ENCODE measurements at places on chromosomes 6 and 20.

DNA sequence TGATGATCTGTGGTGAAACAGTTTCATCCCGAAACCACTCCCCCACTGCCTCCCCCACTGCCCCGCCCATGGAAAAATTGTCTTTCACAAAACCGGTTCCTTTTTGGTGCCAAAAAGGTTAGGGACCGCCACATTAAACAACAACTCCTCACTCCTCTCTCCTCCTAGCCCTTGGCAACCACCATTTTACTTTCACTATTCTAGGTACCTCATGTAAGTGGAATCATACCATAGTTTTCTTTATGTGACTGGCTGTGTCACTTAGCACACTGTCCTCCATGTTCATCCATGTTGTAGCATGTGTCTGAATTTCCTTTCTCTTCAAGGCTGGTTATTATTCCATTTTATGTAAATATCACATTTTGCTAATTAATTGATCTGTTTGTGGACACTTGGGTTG, 99.3 kb downstream of the UTRN start:
- no peaks in the 10 kb centered on the region for H3K36me3 ChIP-seq
- H3K27ac ChIP-seq: no peak overlapping the region
- no peaks in the 10 kb centered on the region for H3K4me1 ChIP-seq
- no peak overlapping the region for H3K4me3 ChIP-seq
- H3K27me3 ChIP-seq: no peaks in the 10 kb centered on the region

- no peaks in the 10 kb centered on the region for H3K36me3 ChIP-seq
- no peak overlapping the region for H3K4me3 ChIP-seq
- no peak for DNase-seq
Measured at GRCh38 chr20:59814840-59815340, 118.5 kb downstream of the SYCP2 start.

GRCh38 chr6:72828904-72829303, 207.0 kb downstream of the KCNQ5 start:
- no peaks in the 10 kb centered on the region for H3K27me3 ChIP-seq
- no peaks in the 10 kb centered on the region for H3K36me3 ChIP-seq
- no peak overlapping the region for H3K27ac ChIP-seq
- no peaks in the 10 kb centered on the region for H3K4me1 ChIP-seq

DNA sequence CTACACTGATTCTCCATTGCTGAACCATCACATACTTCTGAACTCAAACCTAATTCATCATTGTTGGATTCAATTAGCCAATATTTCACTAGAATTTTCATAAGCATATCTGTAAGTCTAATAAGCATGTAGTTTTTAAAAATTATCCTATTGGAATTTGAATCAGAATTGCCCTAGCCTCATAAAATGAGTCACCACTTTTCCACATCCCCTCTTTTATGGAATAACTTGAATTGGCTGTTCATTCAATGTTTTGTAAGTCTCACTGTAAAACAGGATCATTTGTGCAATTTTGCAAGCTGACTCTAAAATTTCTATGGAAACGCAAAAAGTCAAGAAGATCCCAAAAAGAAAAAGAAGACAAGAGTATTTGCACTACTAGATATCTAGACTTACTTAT, 141.0 kb downstream of the HACE1 start:
- no peaks in the 10 kb centered on the region for H3K4me1 ChIP-seq
- no peak overlapping the region for H3K27ac ChIP-seq
- DNase-seq: no peak
- H3K36me3 ChIP-seq: no peaks in the 10 kb centered on the region
- no peaks in the 10 kb centered on the region for H3K27me3 ChIP-seq

GRCh38 chr20:51906679-51907078, 104.4 kb upstream of the SALL4 start:
- no peaks in the 10 kb centered on the region for H3K36me3 ChIP-seq
- H3K27ac ChIP-seq: no peak overlapping the region
- H3K4me1 ChIP-seq: peaks cover 3% of the 10 kb centered on the region
- DNase-seq: no peak
- H3K4me3 ChIP-seq: no peak overlapping the region
- H3K27me3 ChIP-seq: no peaks in the 10 kb centered on the region

GRCh38 chr6:166497087-166497899, 89.2 kb downstream of the RAMACL start:
- no peak for DNase-seq
- H3K27me3 ChIP-seq: no peaks in the 10 kb centered on the region
- H3K36me3 ChIP-seq: peaks cover 48% of the 10 kb centered on the region
- H3K27ac ChIP-seq: no peak overlapping the region
- H3K4me3 ChIP-seq: no peak overlapping the region
- peaks cover 3% of the 10 kb centered on the region for H3K4me1 ChIP-seq

- no peak overlapping the region for H3K4me3 ChIP-seq
- no peak overlapping the region for H3K27ac ChIP-seq
- DNase-seq: peak; percentile 58
- peaks cover 6% of the 10 kb centered on the region for H3K4me1 ChIP-seq
- H3K36me3 ChIP-seq: no peaks in the 10 kb centered on the region
- peaks cover 4% of the 10 kb centered on the region for H3K27me3 ChIP-seq
Measured at GRCh38 chr6:133835901-133836300, 53.0 kb upstream of the TCF21 start.

DNA sequence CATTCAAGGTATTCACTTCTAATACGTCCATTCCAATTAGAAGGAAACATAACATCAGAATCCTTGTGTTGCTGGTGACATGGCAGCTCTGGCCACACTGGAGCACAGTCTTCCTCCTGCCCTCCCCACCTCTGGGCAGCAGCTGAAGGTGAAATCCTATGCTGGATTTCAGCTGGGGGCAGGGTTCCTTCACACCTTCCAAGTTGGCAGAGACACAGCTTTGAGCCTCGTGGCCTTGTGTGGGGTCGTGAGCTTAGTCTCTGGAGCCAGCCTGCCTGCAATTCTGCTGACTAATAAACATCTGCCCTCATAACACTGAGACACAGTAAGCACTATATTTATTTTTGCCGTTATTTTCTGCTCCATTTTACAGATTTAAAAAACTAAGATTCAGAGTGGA, 218.9 kb upstream of the RIN2 start:
- peak; percentile 58 for DNase-seq
- H3K27me3 ChIP-seq: no peaks in the 10 kb centered on the region
- H3K36me3 ChIP-seq: no peaks in the 10 kb centered on the region
- H3K4me3 ChIP-seq: no peak overlapping the region

DNA sequence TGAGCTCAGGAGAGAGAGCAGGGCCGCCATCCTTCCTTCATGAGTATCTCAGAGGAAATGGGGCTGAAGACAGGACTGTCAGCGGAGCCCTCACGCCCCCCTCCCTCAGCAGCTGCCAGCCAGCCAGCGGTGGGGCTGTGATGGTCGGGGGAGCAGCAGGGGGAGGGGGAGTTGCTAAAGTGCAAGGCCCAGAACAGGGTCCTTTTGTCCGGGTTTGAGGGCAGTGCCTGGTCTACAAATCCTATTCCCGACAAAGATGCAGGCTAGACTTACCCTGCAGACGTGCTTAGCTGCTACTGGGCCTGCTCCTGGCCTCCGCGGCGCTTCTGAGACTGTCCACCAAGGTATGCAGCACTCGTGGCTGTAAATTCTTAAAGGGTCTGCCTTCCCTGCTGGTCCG, 593.4 kb upstream of the CDH4 start:
- H3K4me3 ChIP-seq: no peak overlapping the region
- no peaks in the 10 kb centered on the region for H3K36me3 ChIP-seq
- no peak for DNase-seq
- peaks cover 12% of the 10 kb centered on the region for H3K4me1 ChIP-seq
- no peaks in the 10 kb centered on the region for H3K27me3 ChIP-seq

- H3K4me1 ChIP-seq: no peaks in the 10 kb centered on the region
- no peaks in the 10 kb centered on the region for H3K36me3 ChIP-seq
- no peak overlapping the region for H3K27ac ChIP-seq
- H3K4me3 ChIP-seq: no peak overlapping the region
- peaks cover 23% of the 10 kb centered on the region for H3K27me3 ChIP-seq
- no peak for DNase-seq
Measured at GRCh38 chr20:881051-881782, 34.9 kb downstream of the ANGPT4 start.

DNA sequence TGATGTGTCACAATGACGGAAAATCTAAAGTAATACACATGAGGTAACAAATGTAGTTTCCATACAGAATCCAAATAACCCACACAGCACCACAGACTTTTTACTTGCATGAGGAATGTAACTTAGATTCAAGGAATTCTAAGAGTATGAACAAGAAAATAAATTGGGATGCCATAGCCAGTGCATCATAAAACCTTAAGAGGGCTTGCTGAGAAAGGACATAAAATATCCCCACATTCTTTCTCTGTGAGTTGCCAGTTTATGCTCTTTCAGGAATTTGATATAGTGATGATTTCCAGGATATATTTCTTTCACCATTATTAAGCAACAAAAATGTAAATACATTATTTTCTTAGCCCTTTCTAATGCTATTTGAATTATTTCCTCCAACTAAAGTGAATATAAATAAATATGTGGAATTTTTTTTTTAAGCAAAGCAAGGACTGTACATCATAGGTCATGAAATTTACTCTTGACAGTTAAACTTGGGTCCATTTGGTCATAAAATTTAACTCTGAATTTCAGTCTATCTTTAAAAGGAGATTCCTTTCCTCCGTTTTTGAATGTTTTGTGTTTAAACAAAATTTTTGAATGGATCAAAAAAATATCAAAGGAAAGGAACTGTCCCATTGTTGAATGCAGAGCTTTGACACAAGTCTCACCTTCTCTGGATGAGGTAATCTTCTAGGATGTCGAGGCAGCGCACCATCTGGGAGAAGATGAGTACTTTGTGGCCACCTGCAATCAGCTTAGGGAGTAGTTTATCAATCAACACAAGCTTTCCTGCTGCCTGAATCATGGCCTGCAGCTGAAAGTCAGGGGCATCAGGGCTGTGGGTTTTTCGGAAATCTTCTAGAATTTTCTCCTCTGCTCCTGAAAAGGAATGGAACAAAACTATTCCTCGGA, 116.3 kb upstream of the EMILIN3 start:
- H3K27me3 ChIP-seq: no peaks in the 10 kb centered on the region
- no peak for DNase-seq
- no peak overlapping the region for H3K27ac ChIP-seq
- H3K4me3 ChIP-seq: no peak overlapping the region
- peaks cover 3% of the 10 kb centered on the region for H3K4me1 ChIP-seq

DNA sequence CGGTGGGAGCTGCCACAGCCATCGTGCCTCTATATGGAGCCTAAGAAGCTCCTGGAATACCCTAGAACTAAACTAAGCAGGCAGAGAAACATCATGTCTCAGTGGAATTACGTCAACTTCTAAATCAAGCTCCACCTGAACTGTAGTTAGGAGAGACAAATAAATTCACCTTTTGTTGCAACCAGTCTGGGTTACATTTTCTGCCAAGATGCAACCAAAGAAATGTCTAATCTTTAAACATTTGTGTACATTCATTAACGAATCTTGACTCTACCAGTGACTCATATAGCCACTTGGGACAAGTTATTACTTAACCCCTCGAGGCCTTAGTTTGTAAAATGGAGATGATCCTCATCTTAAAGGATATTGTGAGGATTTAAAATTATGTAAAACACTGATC, 8.9 kb downstream of the PTPRK start:
- H3K36me3 ChIP-seq: no peaks in the 10 kb centered on the region
- H3K4me1 ChIP-seq: peaks cover 3% of the 10 kb centered on the region
- DNase-seq: no peak
- no peaks in the 10 kb centered on the region for H3K27me3 ChIP-seq

- DNase-seq: peak; percentile 86
- peak within 1 kb of the TSS; percentile 0 for H3K27ac ChIP-seq
- H3K4me3 ChIP-seq: peak within 1 kb of the TSS; percentile 79
- H3K27me3 ChIP-seq: peaks cover 10% of the 10 kb centered on the region
- peaks cover 2% of the 10 kb centered on the region for H3K36me3 ChIP-seq
Measured at GRCh38 chr20:46512943-46513844, at the start of gene ZNF334. TSS of gene ZNF334 (minus strand) at chr20:46513559. CDS start at chr20:46512102, 1,457 bp downstream.

GRCh38 chr20:54794110-54794509, 318.7 kb downstream of the DOK5 start:
- no peak overlapping the region for H3K4me3 ChIP-seq
- no peaks in the 10 kb centered on the region for H3K36me3 ChIP-seq
- no peaks in the 10 kb centered on the region for H3K4me1 ChIP-seq
- no peak for DNase-seq
- H3K27me3 ChIP-seq: no peaks in the 10 kb centered on the region
- H3K27ac ChIP-seq: no peak overlapping the region

- peak overlapping the region; percentile 67 for H3K27ac ChIP-seq
- H3K27me3 ChIP-seq: no peaks in the 10 kb centered on the region
- H3K36me3 ChIP-seq: peaks cover 23% of the 10 kb centered on the region
- no peak overlapping the region for H3K4me3 ChIP-seq
- peaks cover 20% of the 10 kb centered on the region for H3K4me1 ChIP-seq
- DNase-seq: peak; percentile 66
Measured at GRCh38 chr20:47309806-47310426, 46.6 kb downstream of the ZMYND8 start.

DNA sequence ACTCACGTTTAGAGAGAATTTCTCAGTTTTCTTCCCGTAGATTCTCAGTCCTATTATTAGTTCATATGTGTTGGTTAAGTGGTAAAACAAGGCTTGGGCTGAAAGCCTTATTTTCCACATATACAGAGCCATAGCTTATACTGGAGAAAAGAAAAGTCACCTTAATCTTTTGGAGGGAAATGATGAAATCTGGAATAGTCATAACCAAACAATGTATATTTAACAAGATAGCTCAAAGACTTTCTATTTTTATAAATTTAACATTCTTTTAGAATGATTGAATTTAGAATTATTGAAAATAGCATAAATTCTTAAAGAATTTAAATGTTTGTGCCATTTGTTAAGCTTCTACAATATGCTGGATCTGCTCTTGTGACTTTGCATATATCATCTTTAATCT, 85.8 kb downstream of the CDKAL1 start:
- H3K4me1 ChIP-seq: no peaks in the 10 kb centered on the region
- H3K27ac ChIP-seq: no peak overlapping the region
- peak; percentile 23 for DNase-seq
- no peak overlapping the region for H3K4me3 ChIP-seq
- no peaks in the 10 kb centered on the region for H3K36me3 ChIP-seq

GRCh38 chr6:62357835-62358234, 71.8 kb upstream of the KHDRBS2 start:
- no peaks in the 10 kb centered on the region for H3K4me1 ChIP-seq
- H3K27me3 ChIP-seq: no peaks in the 10 kb centered on the region
- H3K27ac ChIP-seq: no peak overlapping the region

DNA sequence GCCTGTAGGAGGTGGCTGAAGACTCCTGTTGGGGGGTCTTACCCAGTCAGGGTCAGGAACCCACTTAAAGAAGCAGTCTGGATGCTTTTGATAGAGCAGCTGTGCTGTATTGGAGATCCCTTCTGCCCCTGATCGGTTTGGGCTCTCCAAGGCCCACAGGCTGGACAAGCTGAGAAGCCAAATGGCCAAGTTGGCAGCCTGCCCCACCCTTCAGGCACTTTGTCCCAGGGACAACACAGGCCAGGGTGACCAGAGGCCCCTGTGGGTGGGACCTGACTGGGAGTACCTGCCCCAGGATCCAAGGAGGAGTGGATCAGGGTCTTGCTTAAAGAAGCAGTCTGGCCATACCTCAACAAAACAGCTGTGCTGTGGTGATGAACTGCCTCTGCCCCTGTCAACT, 48.4 kb downstream of the ZC2HC1B start:
- H3K4me3 ChIP-seq: no peak overlapping the region
- H3K27me3 ChIP-seq: no peaks in the 10 kb centered on the region
- no peak for DNase-seq
- no peaks in the 10 kb centered on the region for H3K4me1 ChIP-seq
- no peak overlapping the region for H3K27ac ChIP-seq
- no peaks in the 10 kb centered on the region for H3K36me3 ChIP-seq

- H3K4me3 ChIP-seq: no peak overlapping the region
- H3K36me3 ChIP-seq: no peaks in the 10 kb centered on the region
- peak; percentile 85 for DNase-seq
- no peaks in the 10 kb centered on the region for H3K27me3 ChIP-seq
- H3K4me1 ChIP-seq: peaks cover 26% of the 10 kb centered on the region
Measured at GRCh38 chr20:4828830-4829513, 107.3 kb downstream of the PRND start.

GRCh38 chr6:87068795-87069194, 26.1 kb downstream of the CGA start:
- no peaks in the 10 kb centered on the region for H3K36me3 ChIP-seq
- peaks cover 4% of the 10 kb centered on the region for H3K27me3 ChIP-seq
- no peak for DNase-seq
- no peak overlapping the region for H3K27ac ChIP-seq
- no peaks in the 10 kb centered on the region for H3K4me1 ChIP-seq
